Activated CD8-positive, alpha-beta T cell treated with anti-CD3 and anti-CD28 coated beads for 36 hours (primary cell): ENCODE measurements at places on chromosomes 5 and 9. TPM values are rescaled to one million over a fixed set of nuclear protein-coding genes. Genes with fewer than 3 reads are reported as not detected.

The IFNB1 gene
- total RNA-seq, result 1.1 TPM

The EMB gene
- 67.1 TPM for total RNA-seq

The TNC gene
- total RNA-seq, result 0.22 TPM

The SPARC gene
- not detected for total RNA-seq

The PCDHB10 gene
- not detected for total RNA-seq

The CD14 gene
- total RNA-seq, result 0.41 TPM

The INSYN2B gene
- not detected for total RNA-seq

GRCh38 chr9:33818167-33818846 is 1.3 kb downstream of the UBE2R2 start:
- H3K4me1 ChIP-seq, result peaks cover 48% of the 10 kb centered on the region
- H3K36me3 ChIP-seq, result peaks cover 13% of the 10 kb centered on the region
- peak; percentile 32 for DNase-seq
- no peaks in the 10 kb centered on the region for H3K27me3 ChIP-seq

- H3K27ac ChIP-seq, result no peak overlapping the region
- no peaks in the 10 kb centered on the region for H3K4me1 ChIP-seq
- peaks cover 17% of the 10 kb centered on the region for H3K27me3 ChIP-seq
- peak; percentile 63 for DNase-seq
These were observed 67.1 kb downstream of the KLF4 start for GRCh38 chr9:107422189-107423185.

GRCh38 chr5:80905405-80905804 is 54.8 kb upstream of the RASGRF2 start:
- no peak for DNase-seq
- no peaks in the 10 kb centered on the region for H3K4me1 ChIP-seq
- no peak overlapping the region for H3K4me3 ChIP-seq

DNA sequence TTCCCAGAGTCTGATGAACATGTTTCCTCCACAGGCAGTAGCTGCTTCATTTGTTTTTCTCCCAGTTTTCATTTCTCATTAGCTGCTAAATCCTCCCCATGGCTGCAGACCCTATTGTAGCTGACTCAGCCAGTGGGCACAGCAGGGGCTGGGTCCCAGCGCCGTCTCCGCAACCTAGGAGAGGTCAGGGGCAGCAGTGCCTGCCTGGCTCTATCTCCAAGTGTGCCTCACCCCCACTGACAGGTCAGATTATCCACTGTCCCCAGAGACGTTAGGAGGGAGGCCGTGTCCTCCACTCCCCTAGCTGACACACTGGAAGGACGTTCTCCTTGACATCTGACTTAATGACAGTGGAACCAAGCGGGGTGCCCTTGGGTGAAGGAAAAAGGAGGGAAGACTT is 31.1 kb downstream of the KCNIP1 start:
- peaks cover 31% of the 10 kb centered on the region for H3K27me3 ChIP-seq
- DNase-seq, result no peak
- H3K4me3 ChIP-seq, result no peak overlapping the region
- peaks cover 2% of the 10 kb centered on the region for H3K4me1 ChIP-seq
- no peaks in the 10 kb centered on the region for H3K36me3 ChIP-seq

- no peak overlapping the region for H3K27ac ChIP-seq
- H3K36me3 ChIP-seq, result no peaks in the 10 kb centered on the region
- H3K4me1 ChIP-seq, result no peaks in the 10 kb centered on the region
- no peak for DNase-seq
- no peaks in the 10 kb centered on the region for H3K27me3 ChIP-seq
- no peak overlapping the region for H3K4me3 ChIP-seq
These were observed 384.5 kb upstream of the CDH6 start for GRCh38 chr5:30808996-30809395.

DNA sequence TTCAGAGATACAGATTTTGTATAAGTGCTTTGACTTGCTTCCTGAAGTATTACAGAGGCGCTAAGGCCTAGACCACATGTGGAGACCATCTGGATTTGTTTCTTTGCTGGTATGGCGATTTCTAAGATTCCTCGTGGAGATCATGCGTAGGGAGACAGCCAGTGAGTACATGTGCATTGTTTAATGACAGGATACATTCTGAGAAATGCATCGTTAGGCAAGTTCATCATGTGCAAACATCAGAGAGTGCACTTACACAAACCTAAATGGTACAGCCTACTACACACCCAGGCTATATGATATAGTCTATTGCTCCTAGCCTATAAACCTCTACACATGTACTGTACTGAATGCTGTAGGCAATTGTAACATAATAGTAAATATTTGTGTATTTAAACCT is 16.5 kb upstream of the CEP120 start:
- H3K27me3 ChIP-seq, result peaks cover under 1% of the 10 kb centered on the region
- H3K36me3 ChIP-seq, result no peaks in the 10 kb centered on the region
- peak overlapping the region; percentile 77 for H3K27ac ChIP-seq
- H3K4me1 ChIP-seq, result peaks cover 29% of the 10 kb centered on the region

GRCh38 chr5:181043285-181044092 is 3.4 kb downstream of the BTNL9 start:
- no peaks in the 10 kb centered on the region for H3K36me3 ChIP-seq
- peaks cover 36% of the 10 kb centered on the region for H3K27me3 ChIP-seq
- H3K4me3 ChIP-seq, result no peak overlapping the region
- no peak overlapping the region for H3K27ac ChIP-seq

DNA sequence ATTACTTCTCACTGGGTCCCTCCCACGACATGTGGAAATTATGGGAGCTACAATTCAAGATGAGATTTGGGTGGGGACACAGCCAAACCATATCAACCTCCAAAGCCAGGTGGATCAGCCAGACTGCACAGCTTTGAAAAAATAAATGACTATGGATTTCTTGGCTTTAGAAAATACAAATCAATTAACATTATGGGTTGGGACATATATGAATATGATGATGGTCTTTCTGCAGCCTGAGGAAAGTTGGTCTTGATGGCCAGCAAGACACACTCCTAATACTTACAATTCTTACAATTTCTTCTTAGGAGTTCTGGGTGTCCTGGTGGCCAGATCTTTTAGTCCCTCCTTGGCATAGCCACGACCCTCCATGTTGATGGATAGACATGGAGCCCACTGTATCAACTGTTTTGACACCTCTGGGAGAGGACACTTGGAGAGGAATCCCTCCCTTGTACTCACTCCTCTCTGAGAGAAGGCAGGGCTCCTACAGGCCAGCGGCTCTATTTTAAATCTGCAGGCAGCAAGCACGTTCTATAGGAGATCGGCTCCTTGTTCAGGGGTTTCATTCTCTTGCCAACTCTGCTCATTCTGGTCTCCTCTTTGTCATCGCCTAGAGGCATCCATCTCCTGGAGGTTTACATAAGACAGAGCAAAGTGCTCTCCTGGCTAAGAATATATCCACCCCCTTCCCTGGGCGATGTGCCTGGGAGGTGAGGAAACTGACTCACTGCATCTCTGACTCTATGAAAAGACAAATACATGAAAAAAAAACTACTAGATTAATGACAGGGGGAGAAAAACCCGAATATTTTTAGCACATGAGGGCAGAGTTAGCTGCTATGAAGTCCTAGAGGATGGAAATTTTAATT is 145.9 kb downstream of the CARTPT start:
- no peak for DNase-seq
- H3K36me3 ChIP-seq, result no peaks in the 10 kb centered on the region

DNA sequence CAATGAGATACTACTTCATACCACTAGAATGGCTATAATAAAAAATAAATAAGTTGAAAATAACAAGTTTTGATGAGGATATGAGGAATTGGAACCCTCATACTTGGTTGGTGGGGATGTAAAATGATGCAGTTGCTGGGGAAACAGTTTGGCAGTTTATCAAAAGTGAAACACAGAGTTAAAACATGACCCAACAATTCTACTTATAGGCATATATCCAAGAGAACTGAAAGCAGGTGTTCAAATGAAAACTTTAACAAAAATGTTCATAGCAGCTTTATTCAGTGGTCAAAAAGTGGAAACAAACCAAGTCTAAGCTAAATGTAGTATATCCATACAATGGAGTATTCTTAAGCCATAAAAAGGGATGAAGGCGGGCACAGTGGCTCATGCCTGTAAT is 13.1 kb upstream of the LHFPL2 start:
- DNase-seq, result no peak
- no peaks in the 10 kb centered on the region for H3K36me3 ChIP-seq
- no peaks in the 10 kb centered on the region for H3K4me1 ChIP-seq
- H3K4me3 ChIP-seq, result no peak overlapping the region

- no peak for DNase-seq
- H3K27me3 ChIP-seq, result no peaks in the 10 kb centered on the region
- no peak overlapping the region for H3K4me3 ChIP-seq
These were observed 43.2 kb downstream of the MRRF start for GRCh38 chr9:122307925-122308324.

DNA sequence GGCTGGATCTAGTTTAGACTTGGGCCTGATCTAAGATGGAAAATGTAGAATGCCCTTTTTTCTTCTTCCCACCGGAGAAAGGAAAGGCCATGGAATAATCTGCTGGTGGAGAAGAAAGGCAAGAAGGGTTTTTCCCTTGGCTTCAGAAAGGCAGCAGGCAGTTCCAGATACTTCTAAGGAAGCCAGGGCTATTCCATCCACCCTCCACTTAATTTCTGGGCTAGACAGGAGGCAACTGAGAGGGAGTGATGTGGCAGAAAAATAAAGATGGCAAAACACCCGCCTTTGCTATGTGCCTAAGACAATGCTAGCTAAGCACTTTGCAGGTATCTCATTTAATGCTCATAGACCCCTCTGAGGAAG is 9.9 kb downstream of the MYOZ3 start:
- H3K4me3 ChIP-seq, result peak overlapping the region; percentile 15
- DNase-seq, result no peak
- peaks cover 3% of the 10 kb centered on the region for H3K4me1 ChIP-seq
- no peak overlapping the region for H3K27ac ChIP-seq
- no peaks in the 10 kb centered on the region for H3K36me3 ChIP-seq

DNA sequence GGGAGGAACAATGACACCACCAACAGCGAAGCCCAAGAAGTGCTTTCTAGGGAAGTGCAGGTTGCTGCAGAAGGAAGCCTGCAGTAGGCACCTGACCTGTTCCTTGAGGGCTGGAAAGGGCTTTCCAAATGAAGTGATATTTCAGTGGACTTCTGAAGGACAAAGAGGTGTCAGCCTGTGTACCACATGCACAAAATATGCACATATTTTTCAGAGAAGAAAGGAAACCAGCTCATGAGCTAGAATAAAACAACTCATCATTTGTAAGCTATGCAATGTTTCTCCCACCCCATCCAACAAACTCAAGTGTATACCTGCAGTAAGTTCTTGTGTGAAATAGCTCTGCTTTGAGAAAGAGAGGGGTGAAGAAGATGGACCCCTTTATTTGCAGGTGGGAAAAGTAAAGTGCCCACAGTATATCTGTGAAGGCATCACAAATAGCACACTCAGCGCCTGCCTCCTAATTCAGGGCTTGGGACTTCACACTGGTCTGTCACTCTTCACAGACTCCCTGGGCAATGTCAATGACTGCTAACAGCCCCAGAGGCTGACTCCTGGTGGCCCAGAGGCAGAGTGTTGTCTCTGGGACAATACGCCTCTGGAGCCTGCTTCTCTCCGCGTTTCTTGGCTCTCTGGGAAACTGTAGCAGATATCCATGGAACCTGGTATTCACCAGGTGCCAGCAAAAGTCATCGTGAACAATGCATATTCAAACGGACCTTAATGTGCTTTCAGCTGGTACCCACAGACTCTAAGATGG is 198.1 kb upstream of the EFNA5 start:
- no peaks in the 10 kb centered on the region for H3K36me3 ChIP-seq
- DNase-seq, result no peak
- no peaks in the 10 kb centered on the region for H3K4me1 ChIP-seq
- no peaks in the 10 kb centered on the region for H3K27me3 ChIP-seq

- no peak overlapping the region for H3K27ac ChIP-seq
- DNase-seq, result no peak
- H3K4me3 ChIP-seq, result no peak overlapping the region
- no peaks in the 10 kb centered on the region for H3K4me1 ChIP-seq
These were observed 151.5 kb upstream of the SMC2 start for GRCh38 chr9:103942651-103943050.

DNA sequence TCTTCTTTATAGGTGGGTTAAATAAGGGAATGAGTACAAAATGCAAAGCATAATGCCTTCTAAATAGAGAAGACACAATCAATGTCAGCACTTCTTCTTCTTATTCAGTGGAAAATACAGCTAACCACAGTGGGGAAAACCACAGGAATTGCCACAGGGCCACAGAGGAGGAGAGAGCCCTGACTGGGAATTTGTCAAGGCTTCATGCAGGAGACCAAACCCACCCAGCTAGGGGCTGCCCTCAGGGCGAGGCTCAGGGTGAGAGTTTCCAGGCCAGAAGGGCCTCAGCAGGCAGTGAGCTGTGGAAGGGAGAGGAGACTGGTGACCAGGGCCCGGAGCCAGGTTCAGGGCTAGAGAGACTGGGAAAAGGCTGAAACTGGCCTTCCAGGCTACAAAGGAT is 279.1 kb downstream of the MSX2 start:
- H3K4me3 ChIP-seq, result no peak overlapping the region
- H3K4me1 ChIP-seq, result no peaks in the 10 kb centered on the region
- H3K36me3 ChIP-seq, result peaks cover 4% of the 10 kb centered on the region

DNA sequence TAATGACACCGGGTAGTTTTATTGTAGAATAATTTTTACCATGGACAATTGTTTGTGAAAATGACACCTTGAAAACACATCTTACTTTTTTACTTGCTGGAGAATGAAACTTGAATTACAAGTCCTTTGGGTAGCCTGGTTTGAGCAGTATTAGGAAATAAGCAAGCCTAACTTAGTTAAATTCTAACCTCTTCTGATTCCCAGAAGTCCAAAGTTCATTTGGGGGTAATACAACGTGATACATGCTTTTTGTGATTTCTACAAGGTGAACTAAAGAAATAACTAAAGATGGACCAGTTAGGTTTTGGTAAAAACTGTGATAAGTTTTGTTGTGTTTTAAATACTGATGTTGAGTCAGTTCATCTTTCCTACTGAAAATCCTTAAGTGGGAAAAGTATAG is 135.4 kb upstream of the DMRT1 start:
- H3K27me3 ChIP-seq, result peaks cover 16% of the 10 kb centered on the region
- no peak for DNase-seq
- no peak overlapping the region for H3K27ac ChIP-seq

DNA sequence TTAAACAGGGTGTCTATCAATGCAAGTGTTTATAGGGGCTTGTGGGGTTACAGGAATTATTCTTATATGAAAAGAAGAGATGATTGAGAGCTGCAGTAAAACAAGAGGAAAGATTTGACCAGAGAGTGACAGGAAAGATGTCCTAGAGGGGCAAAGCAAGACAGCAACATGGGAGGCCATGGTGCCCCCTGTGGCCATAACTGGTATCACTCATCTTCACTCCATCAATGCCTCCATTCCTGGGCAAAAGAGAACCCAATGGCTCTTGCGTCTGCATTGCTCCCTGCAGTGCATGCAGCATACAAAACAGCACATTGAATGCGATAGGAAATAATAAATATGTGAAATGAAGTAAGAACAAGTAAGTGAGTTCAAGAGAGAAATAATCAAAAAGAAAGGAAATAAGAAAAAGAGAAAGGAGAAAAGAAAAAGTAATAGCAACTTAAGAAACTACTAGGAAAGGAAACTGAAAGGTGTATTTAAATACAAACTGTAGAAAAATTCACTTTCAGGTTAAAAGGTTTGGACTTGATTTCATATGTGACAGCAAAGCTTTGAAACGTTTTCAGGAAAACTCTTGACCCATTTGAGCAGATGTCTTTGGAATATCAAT is 206.6 kb downstream of the SEMA5A start:
- H3K27ac ChIP-seq, result no peak overlapping the region
- H3K36me3 ChIP-seq, result no peaks in the 10 kb centered on the region
- no peaks in the 10 kb centered on the region for H3K27me3 ChIP-seq
- DNase-seq, result peak; percentile 6
- no peaks in the 10 kb centered on the region for H3K4me1 ChIP-seq

GRCh38 chr5:137828180-137828579 is 39.5 kb upstream of the MYOT start:
- no peak overlapping the region for H3K27ac ChIP-seq
- H3K36me3 ChIP-seq, result peaks cover 1% of the 10 kb centered on the region
- DNase-seq, result no peak
- no peaks in the 10 kb centered on the region for H3K4me1 ChIP-seq
- no peaks in the 10 kb centered on the region for H3K27me3 ChIP-seq
- H3K4me3 ChIP-seq, result no peak overlapping the region
